ENCODE measurements at places on chromosomes 13 and 19. TPM values are rescaled to one million over a fixed set of nuclear protein-coding genes. Genes with fewer than 3 reads are reported as not detected.
A peak's percentile ranks its signal among the peaks of the same experiment; 100 is the strongest.

GRCh38 chr19:36528921-36529518, 949 bp upstream of the ZNF260 start:
- DNase-seq, result no peak

DNA sequence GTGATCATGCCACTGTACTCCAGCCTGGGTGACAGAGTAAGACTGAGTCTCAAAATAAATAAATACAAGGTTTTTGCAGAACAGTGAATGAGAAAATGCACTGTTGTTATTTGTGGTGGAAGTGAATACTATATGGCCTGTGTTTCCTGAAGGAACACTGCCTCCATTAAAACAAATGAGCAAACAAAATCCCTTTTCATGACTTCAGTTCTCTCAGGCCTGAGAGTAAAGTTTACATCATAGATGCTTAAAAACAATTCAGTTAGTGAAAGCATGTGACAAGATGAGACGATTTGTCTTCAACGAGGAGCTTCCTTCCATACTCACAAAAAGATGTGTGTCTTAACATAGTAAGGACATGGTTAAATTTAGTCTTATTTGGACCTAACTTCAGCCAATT, 14.4 kb downstream of the SPINT2 start:
- DNase-seq, result no peak

DNA sequence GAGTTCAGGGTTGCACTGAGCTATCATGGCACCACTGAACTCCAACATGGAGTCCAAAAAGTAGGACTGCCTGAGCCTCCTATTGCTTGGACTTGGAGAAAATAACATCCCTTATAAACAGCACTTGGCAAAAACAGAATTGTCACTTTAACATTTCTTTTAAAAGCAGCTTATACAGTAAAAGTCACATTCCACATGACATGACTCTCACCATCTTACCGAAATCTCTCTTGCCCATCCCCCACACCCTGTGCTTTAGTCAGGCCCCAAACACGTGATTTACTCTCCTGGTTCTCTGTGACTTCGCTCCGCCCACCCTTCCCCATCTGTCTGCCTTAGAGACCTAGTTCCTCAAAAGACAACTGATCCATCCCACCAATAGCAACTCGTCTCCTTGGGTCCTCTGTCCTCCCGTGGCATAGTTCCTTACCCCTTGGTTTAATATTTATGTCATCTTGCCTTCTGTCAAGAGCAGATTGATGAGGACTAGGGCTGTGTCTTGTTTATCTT, 4.6 kb downstream of the SAFB start:
- DNase-seq, result no peak

DNA sequence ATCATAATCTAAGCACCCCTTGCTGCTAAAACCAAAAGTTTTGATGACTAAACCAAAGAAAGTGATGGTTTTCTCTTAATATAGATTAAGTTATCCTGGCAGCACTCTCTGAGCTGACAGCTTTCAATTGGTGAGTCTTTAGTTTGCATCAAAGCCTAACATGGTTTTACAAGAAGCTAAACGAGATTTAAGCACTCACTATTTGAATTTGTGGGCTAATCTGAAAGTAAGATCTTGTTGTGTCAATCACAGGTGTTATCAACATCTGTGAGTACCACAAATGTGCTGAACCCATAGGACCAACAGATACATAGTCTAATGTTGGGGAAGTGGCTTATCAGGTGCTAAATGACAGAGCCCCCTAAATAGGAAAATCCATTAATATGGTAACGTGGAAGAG, 223.9 kb downstream of the LHFPL6 start:
- no peak for DNase-seq

DNA sequence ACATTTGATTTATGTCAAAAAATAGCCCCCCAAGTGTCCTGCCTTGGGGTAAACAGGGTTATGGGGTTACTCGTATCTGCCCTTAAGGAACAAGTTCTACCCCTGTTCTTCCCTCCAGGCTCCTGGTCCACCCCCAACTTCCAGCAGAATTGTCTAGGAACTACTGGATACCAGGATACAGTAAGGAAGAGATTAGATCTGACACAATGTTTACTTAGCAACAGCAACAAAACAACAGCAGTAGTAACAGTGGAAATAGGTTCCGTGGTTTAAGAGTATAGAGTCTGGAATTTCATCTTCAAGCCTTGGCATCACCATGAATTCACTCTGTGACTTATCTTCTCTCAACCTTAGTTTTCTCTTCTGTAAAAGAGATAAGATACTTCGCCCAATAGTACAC, 1.7 kb upstream of the FAM98C start:
- DNase-seq, result no peak

DNA sequence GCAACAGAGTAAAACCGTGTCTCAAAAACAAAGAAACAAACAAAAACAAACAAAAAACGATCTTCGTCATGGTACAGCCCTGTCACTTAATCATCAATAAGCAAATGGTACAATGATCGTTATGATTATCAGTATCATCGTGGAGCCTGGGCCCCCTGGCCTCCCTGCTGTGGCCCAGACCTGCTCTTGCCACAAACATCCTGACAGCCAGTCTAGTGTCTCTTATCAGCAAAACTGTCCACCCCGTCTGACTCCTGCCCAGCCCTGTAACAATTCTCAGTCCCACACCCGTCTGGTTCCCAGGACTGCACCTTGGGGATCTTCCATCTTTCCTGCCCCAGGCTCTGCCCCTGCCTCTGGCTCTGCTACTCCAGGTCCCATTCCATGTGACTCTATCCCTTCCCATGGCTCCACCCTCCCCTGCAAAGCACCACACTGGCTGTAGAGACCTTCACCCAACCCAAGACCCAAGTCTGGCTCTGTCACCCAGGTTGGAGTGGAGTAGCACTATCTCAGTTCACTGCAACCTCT, 5.7 kb downstream of the ZNF653 start:
- DNase-seq, result no peak

- DNase-seq, result peak; percentile 60
These were observed 31.1 kb downstream of the DNM2 start for GRCh38 chr19:10748927-10749434.

GRCh38 chr19:489418-490196, 6.7 kb upstream of the MADCAM1 start:
- no peak for DNase-seq

- DNase-seq, result no peak
These were observed 10.0 kb upstream of the IGSF23 start for GRCh38 chr19:44603201-44603945.

The ZFP14 gene
- 3.1 TPM for polyA plus RNA-seq

The ANKRD24 gene
- 0.45 TPM for polyA plus RNA-seq

All from ovary (tissue), 10 donors.